ENCODE measurements at places on chromosomes 2 and 18.

DNA sequence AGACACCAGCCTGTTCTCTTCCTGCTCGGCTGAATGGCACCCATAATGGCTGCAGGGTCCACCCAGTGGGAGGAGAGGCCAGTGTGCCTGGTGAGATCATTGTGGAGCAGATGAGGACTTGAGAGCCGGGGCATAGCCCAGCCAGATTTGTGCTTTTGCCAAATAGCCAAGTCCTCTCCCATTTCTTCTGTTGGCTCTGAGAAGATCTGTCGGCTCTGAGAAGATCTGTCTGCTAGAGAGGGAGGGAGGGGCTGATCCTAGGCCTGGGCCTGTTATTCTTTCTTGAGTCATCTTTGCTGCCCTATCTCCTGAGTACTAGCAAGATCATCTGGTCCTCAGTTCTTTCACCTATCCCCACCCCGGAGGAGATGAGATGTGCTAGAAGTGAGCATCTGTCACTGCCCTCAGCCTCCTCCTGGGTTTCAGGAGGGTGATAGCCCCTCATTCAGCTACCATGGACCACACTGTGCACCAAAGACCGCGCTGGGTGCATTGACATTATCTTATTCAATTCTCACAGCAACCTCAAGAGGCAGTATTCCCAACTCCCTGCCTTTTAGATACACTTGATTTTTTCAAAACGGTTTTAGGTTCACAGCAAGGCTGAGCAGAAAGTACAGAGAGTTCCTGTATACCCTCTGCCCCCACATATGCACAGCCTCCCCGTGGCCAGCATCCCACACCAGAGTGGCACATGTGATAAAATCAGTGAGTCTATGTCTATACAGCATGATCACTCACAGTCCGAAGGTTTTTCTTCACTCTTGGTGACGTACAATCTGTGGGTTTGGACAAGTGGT, 98.6 kb downstream of the CAPN13 start:
- no peak for DNase-seq

GRCh38 chr2:74578408-74578807, 23.9 kb downstream of the DOK1 start:
- no peak for DNase-seq

DNA sequence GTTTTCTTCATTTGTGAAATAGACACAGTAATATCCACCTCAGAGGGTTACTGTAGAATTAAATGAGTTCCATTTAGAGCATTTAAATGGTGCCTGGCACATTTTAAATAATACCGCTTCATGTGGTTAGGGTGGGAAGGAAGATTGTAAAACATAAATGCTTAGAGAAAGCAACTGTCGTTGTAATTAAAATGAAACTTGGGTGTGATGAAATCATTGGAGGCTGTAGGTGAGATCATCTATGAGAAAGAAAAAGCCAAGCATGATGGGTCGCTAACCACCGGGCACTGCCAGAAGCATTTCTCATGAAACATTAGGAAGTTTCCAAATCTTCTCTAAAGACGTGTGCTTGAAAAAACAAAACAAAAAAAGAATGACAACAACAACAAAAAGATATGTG, 8.2 kb upstream of the SLC39A10 start:
- no peak for DNase-seq

GRCh38 chr2:10332402-10333246, 29.9 kb downstream of the HPCAL1 start:
- no peak for DNase-seq

- no peak for DNase-seq
Observed at GRCh38 chr2:40653829-40654228, 201.9 kb upstream of the SLC8A1 start.

DNA sequence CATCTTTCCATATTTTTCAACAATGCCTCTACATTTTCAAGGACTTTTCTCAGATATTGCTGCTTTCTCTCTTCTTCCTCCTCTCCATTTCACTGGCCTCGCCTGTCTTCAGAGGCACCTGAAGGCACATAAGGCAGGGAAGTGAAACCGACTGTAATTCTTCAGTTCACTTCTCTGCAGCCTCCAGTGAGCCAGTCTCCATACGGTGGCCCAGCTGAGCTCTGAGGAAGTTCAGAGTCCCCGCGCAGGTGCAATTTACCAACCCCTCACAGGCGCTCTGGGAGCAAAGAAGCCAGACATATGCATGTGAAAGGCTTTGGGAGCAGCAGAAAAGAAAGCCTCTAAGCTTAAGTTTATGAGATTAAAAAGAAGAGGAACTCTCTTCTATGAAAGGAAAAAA, 12.4 kb downstream of the KLHL14 start:
- peak; percentile 64 for DNase-seq

DNA sequence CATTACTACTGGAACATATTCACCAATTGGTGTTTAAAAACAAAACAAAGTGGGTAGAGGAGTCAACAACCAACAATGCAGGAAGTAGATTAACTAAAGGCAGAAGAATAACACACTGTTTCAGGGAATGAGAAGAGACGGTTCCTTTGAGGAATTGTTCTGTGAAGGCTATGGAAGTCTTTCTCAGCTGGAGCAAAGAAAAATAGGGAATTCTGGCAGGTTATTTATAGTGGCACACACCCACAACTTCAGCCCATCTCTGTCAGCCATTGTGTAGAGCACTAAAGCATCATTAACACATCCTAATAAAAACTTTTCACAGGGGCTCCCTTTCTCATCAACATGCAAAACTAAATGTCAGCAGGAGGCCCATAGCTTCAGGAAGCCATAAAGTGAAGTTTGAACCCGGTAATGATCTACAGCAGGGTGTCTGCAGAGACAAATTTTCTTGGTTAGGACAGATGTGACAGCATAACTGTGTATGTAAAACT, 113.6 kb downstream of the CDH2 start:
- DNase-seq = no peak

GRCh38 chr18:66495844-66496243, 108.0 kb downstream of the CDH19 start:
- no peak for DNase-seq

GRCh38 chr18:75127143-75128021, 81.6 kb downstream of the PTGR3 start:
- DNase-seq = no peak

- DNase-seq = no peak
Observed at GRCh38 chr2:38713338-38713737, 37.8 kb downstream of the SRSF7 start.

- DNase-seq = no peak
Observed at GRCh38 chr2:152534460-152535135, 182.7 kb downstream of the PRPF40A start.

DNA sequence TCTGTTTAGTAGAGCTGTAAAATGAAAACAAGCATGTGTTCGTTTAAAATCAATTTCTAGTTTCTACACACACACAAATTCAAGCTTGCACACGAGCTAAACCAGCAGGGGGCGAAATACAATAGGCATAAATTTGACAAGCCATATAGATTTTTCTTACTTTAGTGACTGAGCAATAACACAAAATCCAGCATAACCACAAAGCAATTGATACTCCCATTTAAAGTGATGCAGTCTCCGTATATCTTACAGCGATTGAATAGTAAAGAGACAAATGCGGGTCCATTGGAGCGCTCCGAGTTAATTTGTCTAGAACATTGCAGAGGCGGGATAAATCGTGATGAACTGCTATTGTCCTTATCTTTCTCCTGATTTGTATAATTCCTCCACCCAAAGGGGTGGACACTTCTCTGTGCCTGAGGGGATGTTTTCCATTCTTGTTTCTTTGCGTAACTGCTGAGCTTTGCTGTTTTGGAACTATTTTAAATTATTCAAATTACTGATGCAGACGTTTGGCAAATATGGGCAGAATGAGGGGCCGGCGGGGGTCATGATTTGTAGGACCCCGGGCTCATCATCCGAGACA, 1.2 kb upstream of the AFTPH start:
- DNase-seq = peak; percentile 47

GRCh38 chr18:26327062-26327461, 100.8 kb downstream of the TAF4B start:
- DNase-seq = no peak

GRCh38 chr18:77223221-77223639, 26.4 kb upstream of the GALR1 start:
- no peak for DNase-seq

DNA sequence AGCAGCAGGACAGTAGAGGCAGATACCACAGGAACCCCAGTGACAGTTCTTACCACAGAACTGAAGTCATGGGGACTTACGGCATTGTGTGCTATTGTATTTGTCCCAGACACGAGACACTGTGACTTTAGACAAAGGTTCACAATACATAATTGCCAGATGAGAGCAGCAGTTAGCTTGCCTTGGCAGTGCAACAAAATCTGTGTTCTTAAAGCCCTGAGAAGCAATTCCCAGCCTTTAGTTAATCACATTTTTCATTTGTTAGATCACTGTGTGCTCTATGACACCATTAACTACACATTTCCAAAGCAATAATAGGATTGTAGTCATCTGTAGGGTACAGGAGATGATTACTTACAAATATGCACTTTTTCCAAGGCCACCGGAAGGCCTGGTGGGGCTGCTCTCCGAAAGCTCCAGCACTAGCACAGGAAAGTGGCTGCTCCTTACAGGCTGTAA, 97.5 kb upstream of the LDLRAD4 start:
- DNase-seq = no peak

DNA sequence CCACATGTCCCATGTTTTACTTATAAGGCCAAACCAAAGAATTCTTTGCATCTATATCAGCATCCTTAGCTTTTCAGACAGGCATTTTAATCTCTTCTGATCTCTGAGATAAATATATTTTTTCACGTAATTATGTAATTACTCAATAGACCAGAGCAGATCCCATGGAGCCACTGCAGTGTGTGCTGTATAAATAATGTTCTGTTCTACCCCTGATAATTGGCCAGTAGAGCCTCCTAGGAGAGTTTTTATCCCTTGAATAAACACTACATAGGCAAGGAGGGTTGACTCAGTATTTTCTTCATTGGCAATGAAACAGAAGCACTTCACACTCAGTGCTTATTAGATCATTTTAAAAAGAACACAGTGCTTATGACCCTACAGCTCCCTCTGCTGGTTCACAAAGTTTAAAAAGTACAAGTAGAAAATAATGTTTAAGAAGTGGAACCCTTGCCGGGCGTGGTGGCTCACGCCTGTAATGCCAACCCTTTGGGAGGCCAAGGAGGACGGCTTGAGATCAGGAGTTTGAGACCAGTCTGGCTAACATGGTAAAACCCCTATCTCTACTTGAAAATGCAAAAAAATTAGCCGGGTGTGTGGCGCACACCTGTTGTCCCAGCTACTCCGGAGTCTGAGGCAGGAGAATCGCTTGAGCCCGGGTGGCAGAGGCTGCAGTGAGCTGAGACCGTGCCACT, 91.9 kb downstream of the PPP1R1C start:
- peak; percentile 38 for DNase-seq

GRCh38 chr2:205704127-205704741, 21.9 kb downstream of the NRP2 start:
- no peak for DNase-seq

GRCh38 chr2:241795021-241795999, 13.7 kb upstream of the NEU4 start:
- DNase-seq = no peak

GRCh38 chr2:39730685-39731302, 48.3 kb downstream of the THUMPD2 start:
- peak; percentile 35 for DNase-seq

GRCh38 chr2:134917360-134917865, 1.2 kb upstream of the CCNT2 start:
- DNase-seq = no peak

GRCh38 chr2:167142554-167142953, 254.3 kb downstream of the XIRP2 start:
- no peak for DNase-seq
